Stimulated activated CD8-positive, alpha-beta memory T cell treated with anti-CD3 and anti-CD28 coated beads, Interleukin-15, amount 100 ng/mL, for 48 hours (primary cell): ENCODE measurements at places on chromosomes 5 and 9.

GRCh38 chr9:81032030-81032572 is 657.2 kb downstream of the TLE1 start:
- DNase-seq, result no peak

DNA sequence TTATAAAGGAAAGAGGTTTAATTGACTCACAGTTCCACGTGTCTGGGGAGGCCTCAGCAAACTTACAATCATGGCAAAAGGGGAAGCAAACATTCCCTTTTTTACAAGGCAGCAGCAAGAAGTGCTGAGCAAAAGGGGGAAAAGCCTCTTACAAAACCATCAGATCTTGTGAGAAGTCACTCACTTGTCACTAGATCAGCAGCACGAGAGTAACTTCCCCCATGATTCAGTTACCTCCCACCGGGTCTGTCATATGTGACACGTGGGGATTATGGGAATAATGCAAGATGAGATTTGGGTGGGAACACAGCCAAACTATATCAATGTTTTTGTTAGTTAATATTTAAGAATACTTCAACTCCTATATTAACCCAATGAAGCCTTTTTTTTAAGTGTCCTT is 275.2 kb upstream of the CDH9 start:
- no peak for DNase-seq

DNA sequence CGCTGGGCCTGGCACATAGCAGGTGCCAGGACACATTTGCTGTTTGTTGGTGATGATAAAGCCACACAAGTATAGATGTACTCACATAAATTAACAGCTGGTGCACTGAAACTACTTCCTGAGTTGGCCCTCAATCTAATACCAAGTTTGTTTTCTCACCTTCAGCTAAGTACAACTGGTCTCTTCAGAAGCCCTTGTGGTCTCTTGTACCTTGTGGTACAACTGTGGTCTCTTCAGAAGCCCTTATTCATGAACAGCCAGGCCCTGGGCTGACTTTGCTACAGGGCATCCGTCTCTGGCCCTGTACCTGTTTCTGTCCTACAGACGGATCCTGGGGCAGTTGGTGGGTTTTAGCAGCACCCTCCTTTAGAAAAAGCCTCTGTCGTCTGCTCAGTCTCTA is 81.5 kb downstream of the DAB2IP start:
- no peak for DNase-seq

- DNase-seq, result no peak
Measured at GRCh38 chr5:5634817-5635216, 212.3 kb downstream of the ICE1 start.

DNA sequence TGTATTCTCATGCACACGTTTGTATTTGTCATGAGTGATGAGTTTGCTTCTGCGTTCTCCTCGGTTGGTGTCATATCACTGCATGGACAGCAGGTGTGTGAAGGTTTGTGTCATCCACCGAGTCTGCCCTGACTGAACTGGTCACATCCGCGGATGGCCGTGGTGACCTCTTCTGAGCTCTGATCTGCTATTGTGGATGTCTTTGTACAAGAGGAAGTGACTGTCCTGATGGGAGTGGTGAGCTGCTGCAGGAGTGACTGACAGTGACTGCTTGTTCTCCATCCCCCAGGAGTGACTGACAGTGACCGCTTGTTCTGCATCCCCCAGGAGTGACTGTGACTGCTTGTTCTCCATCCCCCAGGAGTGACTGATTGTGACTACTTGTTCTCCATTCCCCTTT is 69.9 kb downstream of the EHMT1 start:
- DNase-seq, result no peak

DNA sequence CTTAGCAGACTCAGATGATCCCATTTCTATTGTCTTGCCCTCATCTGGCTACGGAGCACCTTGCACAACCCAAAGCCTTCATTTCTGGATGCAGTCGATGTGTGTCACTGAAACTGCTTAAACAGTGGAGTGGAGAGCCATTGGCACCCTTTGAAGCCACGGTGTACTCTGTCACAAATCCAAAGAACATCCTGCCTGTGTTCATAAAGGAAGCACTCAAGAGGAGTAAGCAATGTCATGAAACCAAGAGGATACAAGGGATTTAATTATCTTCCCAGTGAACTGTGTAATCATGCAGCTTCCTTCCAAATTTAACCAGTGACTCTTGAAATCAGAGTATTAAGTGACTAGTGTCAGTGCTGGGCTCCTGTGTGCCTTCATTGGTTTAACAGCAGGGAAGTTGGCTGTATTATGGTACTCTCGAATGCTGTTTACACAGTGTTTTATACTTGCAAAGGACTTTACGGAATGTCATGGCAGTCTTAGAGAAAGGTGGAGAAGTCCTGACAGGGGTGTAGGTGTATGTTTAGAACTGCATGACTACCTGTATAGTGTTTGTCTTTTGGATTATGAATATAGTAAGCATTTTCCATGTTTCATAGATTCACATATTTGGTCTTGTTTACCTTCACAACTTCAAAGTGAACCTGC is 41.9 kb downstream of the CD180 start:
- DNase-seq, result no peak

GRCh38 chr9:13952906-13953305 is 361.0 kb downstream of the NFIB start:
- DNase-seq, result no peak

DNA sequence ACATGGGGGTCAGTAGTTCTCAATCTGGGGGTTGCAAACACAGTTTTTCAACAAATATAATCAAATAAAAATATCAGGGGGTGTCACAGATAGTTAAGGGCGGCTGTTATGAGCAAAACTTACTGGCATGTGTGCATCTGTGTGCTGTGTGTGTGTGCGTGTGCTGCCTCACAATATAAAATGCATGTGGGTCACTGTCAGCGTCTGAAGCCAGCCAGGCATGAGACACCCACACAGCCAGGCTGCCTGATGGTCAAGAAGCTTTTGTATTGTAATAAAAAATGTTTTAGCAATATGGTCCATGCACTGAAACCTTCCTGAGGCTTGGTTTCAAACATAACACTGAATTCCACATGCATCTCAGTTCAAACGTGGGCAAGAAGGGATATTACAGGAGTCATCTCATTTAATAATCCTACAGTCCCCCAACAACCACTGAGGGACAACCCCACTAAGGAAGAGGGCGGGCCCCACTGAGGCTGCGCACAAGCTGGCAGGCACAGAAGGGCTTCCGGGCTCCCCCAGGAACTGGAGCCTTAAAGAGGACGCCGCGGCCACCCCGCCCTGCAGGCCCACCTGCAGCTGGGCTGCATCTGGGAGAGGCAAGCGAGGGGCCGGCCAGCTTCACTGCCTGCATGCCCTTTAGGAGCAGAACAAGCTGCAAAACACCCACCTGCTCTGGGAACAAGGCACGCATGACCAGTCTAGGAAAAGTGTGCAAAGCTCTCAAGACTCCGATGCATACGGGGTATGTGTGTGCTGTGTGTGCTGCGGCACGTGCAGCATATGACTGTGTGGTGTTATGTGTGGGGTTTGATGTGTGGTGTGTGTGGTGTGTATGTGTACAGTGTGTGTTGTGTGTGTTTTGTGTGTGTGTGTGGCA is 14.1 kb downstream of the SEMA4D start:
- no peak for DNase-seq

DNA sequence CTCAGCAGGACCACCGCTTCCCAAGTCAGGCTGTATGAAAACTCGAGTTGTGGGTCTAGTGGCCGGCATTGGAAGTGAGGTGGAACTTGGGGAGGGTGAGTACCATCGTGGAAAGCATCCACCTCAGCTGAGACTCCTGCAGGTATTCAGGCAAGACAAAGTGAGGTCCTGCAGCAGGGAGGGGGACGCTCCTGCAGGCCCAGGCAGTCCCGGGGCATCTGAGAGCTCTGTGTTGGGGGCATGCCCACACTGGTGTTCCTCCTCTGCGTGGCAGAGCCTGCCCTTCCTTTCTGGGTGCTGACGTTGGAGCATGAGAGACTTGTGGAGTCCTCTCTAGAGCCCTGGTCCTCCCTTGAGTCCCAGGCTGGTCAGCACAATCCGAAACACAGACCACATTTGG is 187.7 kb downstream of the CACNA1B start:
- DNase-seq, result no peak

DNA sequence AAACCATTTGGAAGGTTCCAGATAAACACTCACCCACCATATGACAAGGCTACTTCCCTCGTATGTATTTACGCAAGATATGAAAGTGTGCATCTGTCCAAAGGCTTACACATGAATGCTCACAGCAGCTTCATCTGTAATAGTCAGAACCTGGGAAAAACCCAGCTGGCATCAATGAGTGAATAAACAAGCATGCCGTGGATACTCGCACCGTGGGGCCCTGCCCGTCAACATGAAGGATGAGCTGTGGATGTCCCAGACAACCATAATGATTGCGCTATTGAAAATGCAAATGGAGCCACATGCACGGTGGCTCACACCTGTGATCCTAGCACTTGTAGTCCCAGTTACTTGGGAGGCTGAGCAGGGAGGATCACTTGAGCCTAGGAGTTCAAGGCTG is 60.6 kb upstream of the FCN1 start:
- DNase-seq, result no peak

DNA sequence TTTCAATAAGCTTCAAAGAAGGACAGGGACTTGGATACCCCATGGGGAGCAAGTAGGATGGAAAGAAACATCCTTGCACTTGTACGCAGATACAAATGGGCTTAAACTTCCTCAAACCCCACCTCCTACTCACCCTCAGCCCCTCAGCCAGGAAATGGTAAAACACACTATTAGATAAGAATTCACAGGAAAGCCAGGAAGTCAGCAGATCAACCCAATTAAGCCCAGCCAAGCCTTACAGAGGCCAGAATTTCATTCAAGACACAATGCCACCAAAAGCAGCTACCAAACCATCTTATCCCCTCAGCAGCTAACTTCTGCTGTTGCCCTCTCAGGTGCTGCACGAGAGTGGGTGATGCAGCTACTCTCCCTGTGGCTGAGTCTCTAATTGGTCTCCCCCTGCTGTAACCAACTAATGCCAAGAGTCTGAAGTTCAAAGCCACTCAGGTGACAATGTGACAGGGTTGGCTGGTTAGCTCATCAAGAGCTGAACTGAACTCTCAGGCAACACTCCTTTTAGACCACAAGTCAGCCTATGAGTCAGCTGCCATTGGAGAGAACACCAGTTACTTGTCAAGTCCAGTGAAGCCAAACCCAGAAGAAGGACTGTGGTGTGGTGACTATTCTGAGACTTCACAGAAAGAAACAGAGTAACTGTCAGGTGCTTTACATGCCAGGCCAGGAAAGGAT is 201.9 kb downstream of the ZNF608 start:
- DNase-seq, result no peak

GRCh38 chr9:84145780-84146179 is 165.2 kb downstream of the RMI1 start:
- DNase-seq, result no peak
